PC-9 (cell line): ENCODE measurements at places on chromosomes 16 and 17. TPM values are rescaled to one million over a fixed set of nuclear protein-coding genes. Genes with fewer than 3 reads are reported as not detected.

MYH4 gene
- not detected in 2 replicates for total RNA-seq

TAT gene
- 0.13 and 0.50 TPM in 2 replicates for total RNA-seq

KCNH6 gene
- not detected in 2 replicates for total RNA-seq

DNA sequence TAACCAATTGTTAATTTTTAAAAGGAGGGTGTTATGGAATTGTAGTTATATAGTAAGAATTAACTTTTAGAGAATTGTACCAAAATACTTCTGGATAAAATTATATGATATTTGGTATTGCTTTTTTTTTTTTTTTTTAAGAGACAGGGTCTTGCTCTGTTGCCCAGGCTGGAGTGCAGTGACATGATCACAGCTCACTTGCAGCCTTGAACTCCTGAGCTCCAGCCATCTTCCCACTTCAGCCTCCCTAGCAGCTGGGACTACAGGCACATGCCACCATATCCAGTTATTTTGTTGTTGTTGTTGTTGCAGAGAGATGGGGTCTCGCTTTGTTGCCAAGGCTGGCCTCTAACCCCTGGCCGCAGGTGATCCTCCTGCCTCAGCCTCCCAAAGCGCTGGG lies 8.5 kb downstream of the ARSG start:
- H3K4me1 ChIP-seq: peaks cover 14% of the 10 kb centered on the region
- DNase-seq: no peak
- no peaks in the 10 kb centered on the region for H3K27me3 ChIP-seq
- H3K27ac ChIP-seq: no peak overlapping the region
- H3K36me3 ChIP-seq: no peaks in the 10 kb centered on the region
- H3K4me3 ChIP-seq: no peak overlapping the region

DNA sequence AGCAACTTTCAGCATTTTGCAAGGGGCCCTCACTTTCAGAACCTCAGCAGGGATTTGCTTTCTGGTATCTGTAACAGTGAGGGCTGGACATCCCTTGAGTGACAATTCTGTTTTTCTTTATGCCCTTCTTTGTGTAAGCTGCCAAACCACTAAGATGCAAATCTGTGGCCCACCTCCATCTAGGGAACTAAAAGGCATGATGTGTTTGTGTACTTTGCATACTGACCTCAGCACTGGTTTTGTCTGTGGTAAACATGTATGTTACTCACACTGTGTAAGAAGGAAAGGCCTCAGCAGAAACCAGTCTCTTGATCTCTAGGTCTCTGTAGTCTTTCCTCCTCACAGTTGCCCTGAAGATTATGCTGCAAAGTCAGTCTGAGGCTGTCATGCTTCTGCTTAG lies 396.6 kb upstream of the DYNLRB2 start:
- no peaks in the 10 kb centered on the region for H3K4me1 ChIP-seq
- no peaks in the 10 kb centered on the region for H3K36me3 ChIP-seq
- H3K27ac ChIP-seq: no peak overlapping the region
- no peak overlapping the region for H3K4me3 ChIP-seq

GRCh38 chr16:81803332-81803731 lies 24.2 kb downstream of the PLCG2 start:
- no peak for DNase-seq
- no peaks in the 10 kb centered on the region for H3K36me3 ChIP-seq
- no peaks in the 10 kb centered on the region for H3K4me1 ChIP-seq
- H3K27ac ChIP-seq: no peak overlapping the region
- H3K4me3 ChIP-seq: no peak overlapping the region

DNA sequence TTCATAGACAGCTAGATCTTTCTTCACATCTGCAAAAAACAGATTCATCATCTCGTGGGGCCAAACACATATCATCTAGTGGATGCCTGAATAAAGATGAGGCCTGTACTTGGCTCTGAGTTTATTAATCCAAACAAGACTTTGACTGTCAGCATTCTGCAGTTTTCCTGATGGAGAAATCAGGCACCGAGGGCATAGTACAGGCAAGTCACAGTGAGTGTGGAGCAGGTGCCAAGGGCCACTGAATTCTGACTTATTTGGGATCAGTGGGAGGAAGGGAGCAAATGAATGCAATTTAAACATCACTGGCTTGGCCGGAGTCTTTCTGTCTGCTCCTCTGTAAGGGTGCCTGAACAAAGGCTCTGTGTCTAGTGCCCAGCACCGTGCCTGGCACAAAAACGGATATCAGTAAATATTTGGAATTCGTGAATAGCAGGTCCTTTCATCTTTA lies 975 bp downstream of the CFAP20 start:
- no peaks in the 10 kb centered on the region for H3K27me3 ChIP-seq
- H3K36me3 ChIP-seq: no peaks in the 10 kb centered on the region
- H3K4me3 ChIP-seq: peak overlapping the region; percentile 88
- no peak overlapping the region for H3K27ac ChIP-seq
- no peak for DNase-seq

DNA sequence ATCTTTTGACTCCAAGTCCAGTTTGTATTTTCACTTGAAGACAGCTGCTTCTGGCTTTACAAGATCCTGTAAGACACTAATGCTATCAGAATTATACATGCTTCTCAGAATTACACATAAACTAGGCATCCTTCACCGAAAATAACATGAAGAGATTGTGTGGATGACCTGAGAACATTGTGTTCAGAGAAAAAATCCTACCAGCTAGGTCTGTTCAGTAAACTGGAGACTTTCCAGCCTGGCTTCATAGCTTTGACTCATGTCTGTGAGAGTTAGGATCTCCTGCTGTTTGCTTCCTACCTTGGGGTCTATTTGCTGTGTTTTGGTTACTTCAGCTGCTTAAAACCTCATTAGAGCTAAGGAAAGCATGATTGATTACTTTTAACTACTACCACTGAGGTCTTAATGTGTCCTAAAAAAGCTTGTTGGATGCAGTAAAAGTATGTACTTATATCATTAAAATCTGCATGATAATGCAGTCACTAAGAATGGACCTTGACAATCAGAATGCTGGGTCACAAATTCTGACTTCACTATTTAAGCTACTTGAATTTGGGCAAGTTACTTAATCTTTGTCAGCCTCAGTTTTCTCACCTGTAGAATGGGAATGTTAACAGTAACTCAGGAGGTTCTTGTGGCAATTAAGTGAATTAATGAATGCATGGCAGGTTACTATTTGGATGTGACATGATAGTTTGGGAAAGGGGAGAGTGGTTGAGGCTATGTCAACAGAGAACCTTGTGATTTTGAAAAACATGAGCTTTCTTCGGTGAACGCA lies 8.0 kb upstream of the MYH13 start:
- H3K4me1 ChIP-seq: no peaks in the 10 kb centered on the region
- H3K27me3 ChIP-seq: no peaks in the 10 kb centered on the region
- no peak for DNase-seq

DNA sequence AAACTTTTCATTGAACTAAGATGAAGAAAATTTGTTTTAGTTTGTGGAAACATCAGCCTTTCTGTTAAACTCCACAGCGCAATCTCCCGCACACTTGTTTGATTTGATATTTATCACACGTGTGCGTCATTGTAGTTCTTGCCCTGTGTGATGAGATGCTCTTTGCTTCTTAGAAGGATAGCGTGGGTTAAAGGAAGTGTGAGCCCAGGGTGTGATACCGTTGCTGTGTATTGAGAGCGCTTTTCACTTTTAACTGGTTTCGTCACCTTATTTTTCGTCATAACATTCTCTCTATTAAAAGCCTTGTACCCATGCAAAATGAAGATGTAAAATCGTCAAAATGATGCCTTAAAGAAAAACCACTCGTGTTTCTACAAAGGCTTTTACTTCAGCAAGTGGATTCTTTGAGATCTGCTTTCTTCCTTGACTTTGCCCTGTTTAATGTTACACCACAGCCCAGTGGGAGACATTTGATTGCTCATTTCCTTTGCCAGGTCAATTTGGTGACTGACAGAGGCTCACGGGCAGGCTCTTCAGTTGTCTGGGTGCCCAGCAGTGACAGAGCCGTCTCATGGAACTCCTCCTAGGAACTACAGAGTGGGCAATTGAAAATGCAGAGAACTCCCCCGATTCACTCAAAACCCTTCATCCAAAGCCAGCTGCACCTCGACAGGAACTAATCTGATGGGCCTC lies 61.1 kb downstream of the RPA1 start:
- H3K4me3 ChIP-seq: no peak overlapping the region
- H3K4me1 ChIP-seq: peaks cover 10% of the 10 kb centered on the region
- peaks cover 11% of the 10 kb centered on the region; the same call in 1 of the 2 replicates for H3K36me3 ChIP-seq
- DNase-seq: no peak
- no peak overlapping the region for H3K27ac ChIP-seq

DNA sequence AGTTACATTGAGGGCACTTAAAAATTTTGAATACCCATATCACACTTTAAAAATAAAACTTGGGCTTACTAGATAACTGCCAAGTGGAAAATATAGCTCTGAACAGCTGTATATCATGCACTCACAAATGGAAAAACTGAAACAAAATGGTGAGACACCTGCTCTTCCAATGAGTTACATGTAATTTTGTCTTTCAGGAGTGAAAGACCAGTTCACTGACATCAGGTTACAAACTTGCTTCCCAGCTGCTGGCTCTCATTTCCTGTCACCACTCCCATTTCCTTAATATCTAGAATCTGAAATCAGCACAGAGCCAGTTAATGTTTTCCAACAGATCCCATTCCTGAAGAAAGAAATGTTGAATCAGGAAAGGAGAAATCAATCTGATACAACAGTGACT lies 10.8 kb downstream of the CSNK2A2 start:
- H3K27ac ChIP-seq: 0 out of 2 replicates have a peak overlapping the region, but pooled peaks have one; percentile 4
- H3K27me3 ChIP-seq: no peaks in the 10 kb centered on the region
- no peak for DNase-seq
- no peaks in the 10 kb centered on the region for H3K4me1 ChIP-seq

GRCh38 chr16:67326472-67327309 lies at the start of the genes KCTD19 and LRRC36:
KCTD19 (minus strand) TSS chr16:67326741; CDS start chr16:67326707, 34 bp downstream.
LRRC36 (plus strand) TSS chr16:67326815; CDS start chr16:67326863, 48 bp downstream.
- H3K27me3 ChIP-seq: no peaks in the 10 kb centered on the region
- no peaks in the 10 kb centered on the region for H3K4me1 ChIP-seq
- H3K4me3 ChIP-seq: no peak within 1 kb of the TSS
- no peak for DNase-seq
- no peaks in the 10 kb centered on the region for H3K36me3 ChIP-seq
- H3K27ac ChIP-seq: no peak within 1 kb of the TSS

DNA sequence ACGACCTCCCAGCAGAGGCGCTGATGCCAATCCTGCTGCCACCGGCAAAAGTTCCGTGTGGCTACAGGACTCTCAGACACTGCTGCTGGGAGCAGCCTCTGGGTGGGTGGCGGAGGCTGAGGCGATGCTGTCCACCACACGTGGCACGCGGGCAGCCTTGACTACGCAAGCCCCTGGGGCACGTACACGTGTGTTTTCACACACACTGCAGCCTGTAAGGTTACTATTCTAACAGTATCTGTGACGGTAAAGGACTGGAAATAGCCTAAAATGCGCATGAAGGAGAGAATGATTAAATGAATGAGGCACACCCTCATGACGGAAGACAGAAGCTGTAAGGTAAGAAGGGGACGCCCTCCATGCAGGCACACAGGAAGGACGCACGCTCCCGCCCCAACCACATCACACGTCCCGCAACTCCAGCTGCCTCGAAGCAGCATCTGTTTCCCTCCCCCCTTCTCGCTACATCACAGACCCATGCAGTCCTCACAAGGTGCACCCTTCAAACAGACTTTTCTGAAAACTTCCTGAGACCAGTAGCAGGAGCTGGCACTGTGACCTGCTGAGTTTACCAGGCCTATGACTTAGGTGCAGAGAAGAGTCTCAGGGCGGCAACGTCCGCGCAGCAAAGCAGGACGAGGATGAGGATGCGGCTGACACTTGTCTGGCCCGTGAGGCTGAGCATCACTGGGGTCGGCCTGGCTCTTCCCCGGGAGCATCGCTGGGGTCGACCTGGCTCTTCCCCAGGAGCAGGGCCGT lies 28.7 kb upstream of the FASN start:
- no peak overlapping the region for H3K27ac ChIP-seq
- no peaks in the 10 kb centered on the region for H3K4me1 ChIP-seq
- no peaks in the 10 kb centered on the region for H3K36me3 ChIP-seq
- DNase-seq: no peak
- H3K4me3 ChIP-seq: no peak overlapping the region

DNA sequence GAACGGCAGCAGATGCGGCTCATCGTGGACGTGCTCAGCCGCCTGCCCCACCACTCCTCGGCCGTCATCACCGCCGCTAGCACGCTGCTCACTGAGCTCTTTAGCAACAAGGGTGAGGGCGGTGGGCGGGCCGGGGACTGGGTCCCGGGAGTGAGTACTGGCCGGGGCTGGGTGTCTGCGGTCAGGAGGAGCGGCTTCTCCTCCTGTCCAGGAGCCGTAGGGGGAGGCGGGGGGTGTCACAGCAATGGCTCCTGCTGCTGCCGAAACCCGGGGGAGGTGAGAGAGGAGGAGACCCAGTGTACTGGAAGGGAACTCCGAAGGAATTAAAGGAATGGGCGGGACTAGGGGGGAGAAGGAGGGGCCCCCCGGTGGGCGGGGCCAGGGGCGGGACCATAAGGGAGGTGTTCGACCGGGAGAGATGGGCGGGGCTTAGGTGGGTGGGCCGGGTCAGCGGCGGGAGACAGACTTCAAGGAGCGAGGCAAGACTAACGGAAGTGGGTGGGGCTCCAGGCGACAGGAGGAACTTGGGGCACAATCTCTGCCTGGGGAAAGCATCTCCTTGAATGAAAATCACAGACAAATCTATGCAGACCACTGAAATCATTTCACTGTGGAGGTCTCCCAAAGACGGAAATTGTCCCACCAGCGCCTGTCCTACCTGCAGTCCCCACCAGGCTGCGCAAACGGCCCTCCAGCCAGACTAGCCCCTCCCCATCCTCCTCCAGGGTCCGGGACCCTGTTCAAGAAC lies 2.4 kb downstream of the NAGS start:
- peak; percentile 88 for DNase-seq
- H3K4me1 ChIP-seq: peaks cover 12% of the 10 kb centered on the region
- H3K27ac ChIP-seq: 0 out of 2 replicates have a peak overlapping the region, but pooled peaks have one; percentile 3
- H3K36me3 ChIP-seq: no peaks in the 10 kb centered on the region

GRCh38 chr16:76360404-76360803 lies 83.2 kb downstream of the CNTNAP4 start:
- no peak overlapping the region for H3K27ac ChIP-seq
- H3K4me1 ChIP-seq: no peaks in the 10 kb centered on the region
- no peaks in the 10 kb centered on the region for H3K27me3 ChIP-seq
- no peak for DNase-seq
